C1 segment of cervical spinal cord (tissue), 14 donors: ENCODE measurements at places on chromosomes 12 and 14.

DNA sequence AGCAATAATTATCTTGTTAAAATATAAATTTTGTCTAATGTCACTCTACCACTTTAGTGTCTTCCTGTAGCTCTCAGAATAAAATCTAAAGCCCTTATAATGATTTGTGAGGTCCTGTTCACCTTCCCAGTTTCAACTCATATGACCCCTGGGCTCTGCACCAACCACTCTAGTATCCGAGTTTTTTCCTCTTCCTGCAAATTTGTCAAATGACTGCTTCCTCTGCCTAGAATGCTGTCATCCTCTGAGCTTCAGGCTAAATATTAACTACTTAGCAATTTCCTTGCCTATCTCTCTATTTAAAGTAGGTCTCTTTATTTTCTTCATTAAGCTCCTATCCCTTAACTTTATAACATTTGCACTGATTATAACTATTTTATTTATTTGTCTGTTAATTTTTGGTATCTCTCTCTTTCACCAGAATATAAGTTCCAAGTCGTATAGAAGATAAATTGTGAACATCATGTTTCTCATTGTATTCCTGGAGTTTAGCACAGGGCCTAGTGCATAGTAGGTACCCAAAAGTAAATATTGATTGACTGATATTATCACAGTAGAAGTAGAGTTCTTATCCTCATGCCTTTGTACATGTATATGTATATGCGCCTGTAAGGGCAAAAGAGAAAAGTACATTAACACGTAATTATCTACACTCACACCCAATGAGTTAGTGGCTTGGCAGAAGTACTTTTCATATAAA is 196.0 kb downstream of the BCAT1 start:
- DNase-seq: no peak

- DNase-seq: no peak
Observed at GRCh38 chr12:116069943-116070342, 207.6 kb downstream of the MED13L start.

GRCh38 chr12:88501972-88502938 is 78.0 kb downstream of the KITLG start:
- DNase-seq: no peak

GRCh38 chr14:53408175-53408879 is 255.2 kb upstream of the DDHD1 start:
- DNase-seq: no peak

DNA sequence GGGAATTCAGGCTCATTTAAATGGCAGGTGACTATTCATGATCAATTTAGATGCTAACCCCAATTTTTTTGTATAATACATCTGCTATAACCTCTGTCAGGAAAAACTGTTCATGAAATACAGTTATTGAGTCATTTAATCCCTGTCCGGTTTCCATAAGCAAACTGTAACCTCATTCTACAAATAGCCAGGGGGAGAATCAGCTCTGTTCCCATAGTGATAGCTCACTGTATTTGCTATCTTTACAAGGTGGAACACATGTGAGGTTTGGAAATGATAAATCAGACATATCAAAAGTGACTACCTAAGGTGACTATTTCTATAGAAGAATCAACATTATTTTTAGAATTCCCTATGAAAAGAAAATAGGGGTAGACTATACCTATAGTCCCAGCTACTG is 38.6 kb upstream of the VPS33A start:
- DNase-seq: no peak

- DNase-seq: no peak
Observed at GRCh38 chr12:114726092-114726710, 42.2 kb upstream of the TBX3 start.
